CD4-positive, alpha-beta T cell (primary cell): ENCODE measurements at places on chromosomes 3 and 15.

DNA sequence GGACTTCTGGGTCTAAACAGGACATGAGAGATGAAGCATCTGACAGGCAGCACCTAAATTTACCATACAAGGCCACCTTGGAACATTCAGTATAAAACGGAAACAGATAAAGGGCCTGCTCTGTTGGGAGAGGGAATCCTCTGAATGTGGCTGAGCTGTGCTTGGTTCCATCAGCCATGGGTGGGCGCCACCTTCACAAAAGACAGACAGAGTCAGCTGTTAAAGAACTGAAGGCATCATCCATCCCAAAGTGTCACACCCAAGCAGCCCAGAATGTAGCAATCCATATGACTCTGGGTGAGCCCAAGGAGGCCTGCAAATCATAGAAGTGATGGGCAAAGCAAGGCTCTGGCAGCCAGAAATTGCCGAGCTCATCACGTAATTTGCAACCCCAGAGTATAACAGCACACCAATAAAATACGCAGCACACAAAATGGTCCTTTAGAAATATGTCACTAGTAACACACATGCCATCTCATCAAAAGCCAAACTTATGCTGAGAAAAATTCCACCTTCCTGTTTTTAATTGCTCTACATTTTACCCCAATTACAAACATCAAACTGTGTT is 24.8 kb upstream of the RBP1 start:
- no peak for DNase-seq

GRCh38 chr3:114615523-114616085 is 321.8 kb downstream of the TIGIT start:
- DNase-seq = no peak

DNA sequence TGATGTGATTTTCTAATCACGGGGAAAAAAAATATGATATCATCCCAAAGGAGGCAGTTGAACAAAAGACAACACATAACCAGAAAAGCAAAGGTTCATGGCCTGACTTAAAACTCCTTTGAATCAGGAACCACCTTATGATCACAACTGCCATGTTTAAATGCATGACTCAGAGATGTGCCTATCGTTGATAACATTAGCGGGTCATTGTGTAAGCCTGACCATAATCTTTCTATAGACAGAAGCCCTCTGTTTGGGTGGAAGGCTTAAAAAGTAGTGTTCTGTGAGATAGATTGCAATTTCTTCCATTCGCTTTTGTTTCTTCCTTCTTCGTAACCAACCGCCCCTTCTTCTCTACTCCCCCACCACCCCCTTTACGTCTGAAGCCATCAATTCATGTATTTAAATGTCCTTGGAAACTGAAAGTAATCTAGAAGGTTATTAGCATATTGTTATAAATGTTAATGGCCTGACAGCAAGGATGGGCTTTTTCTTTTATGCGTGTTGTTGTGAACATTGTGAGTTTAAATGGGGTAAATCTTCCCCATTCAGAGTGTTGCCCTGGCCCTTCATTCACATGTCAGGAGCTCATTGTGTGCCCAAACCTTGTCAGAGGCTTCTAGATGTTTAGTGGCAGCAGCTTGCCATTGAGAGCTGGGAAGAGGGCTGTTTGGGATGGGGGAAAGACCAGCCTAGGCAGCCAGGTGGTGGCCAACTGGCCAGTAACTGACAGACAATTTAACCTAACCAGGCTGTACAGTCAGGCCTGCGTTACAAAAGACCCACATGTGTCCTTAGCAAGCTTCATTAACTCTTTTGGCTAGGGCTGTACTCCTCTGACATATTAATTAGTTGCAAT is 64.5 kb downstream of the EPHA3 start:
- no peak for DNase-seq

GRCh38 chr3:58746758-58747157 is 80.2 kb upstream of the FAM3D start:
- DNase-seq = no peak

DNA sequence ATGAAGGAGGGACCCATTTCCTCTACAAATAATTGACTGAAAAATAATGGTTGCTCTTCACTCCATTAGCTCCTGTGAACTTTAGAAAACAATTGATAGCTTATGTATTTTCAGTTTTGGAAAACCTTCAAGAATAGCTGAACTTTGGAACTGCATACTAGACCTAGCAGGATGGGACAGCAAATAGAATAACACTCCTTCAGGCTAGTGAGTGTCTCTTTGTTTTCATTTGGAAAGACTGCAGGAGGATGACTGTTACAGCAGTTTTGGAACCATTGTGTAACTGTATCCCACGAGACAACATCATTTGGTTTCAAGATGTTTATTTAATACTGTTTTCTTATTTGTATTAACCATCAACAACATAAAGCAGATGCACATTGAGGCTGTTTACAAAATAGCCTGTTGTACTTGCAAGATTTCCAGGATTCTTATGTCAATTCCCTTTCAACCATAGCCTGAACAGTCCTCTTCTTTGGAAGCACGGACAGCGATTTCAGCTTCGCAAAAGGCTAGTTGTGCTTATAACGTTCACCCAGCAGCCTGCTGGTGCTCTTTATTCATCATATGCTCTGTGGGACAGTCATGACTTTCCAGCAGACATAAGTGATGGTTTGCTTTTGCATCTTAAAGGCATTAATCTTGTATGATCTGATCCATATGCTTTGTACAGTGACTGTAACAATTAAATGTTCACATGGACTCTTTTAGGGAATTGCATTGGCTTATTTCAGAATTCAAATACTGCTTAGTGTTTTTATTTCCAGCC is 335.5 kb downstream of the IL5RA start:
- no peak for DNase-seq
